Omental fat pad (tissue), 4 donors: ENCODE measurements at places on chromosomes 5 and 9.

DNA sequence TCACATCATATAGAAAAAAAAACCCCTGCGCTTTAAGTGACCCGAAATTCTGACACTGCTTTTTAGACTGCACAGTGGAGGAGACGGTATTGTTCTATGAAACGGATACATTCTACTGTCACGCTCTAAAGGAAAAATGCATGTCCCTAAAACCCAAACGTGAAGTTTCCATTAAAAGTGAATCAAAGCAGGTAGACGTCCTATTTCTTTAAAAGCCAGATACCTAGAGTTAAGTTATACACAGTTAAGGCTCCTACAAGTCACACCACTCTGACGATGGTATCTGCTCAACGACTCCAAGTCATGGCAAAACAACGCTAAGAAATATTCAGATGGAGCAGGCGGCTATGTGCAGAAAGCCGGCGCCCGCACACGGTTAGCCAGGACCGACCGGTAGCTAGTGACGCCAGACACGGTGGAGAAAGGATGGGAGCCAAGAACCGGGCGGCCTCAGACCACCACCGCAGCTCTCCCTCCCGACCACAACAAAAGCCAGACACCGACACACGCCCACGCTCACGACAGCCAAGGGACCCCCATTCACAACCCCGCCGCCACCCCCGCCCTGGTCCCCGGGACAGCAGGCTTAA is 734 bp downstream of the SKP1 start:
- no peak for DNase-seq

DNA sequence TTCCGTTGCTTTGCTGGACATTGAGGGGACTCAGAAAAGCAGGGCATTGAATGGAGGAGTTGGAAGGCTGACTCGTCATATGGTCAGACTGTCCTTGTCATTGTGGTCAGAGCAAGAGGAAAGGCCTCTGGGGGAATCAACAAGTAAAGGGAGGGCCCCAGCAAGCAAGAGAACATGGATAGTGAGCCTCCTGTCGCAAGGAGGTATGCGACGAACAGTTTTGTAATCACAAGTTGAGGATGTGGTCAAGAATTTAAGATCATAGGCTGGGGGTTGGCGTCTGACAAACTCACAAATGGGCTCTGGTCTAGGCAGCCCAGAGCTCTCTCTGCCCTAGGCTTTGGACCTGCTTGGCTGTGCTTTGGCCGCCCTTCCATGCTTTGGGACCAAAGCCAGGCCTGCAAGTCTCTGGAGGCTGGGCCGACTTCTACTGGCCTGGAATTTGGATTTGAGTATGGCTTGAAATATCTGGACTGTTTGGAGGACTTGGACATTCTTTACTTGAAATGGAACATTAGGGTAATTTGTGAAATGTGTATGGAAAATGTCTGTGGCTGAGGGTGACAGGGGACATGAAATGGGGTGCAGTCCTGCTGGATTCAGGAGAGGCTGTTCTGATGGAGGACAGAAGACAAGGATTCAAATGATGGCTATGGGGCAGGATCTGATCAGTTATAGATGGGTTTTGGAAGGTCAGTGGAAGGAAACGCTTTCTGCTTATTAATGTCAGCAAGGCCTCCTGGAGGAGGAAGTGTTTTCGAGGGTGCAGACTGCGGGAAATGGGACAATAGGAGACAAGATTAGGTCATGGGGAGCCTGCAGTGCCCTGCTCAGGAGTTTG is 19.2 kb upstream of the NDST1 start:
- no peak for DNase-seq

GRCh38 chr5:12636209-12636608 is 732.0 kb upstream of the CTNND2 start:
- DNase-seq, result no peak

GRCh38 chr5:143515829-143516228 is 112.3 kb upstream of the NR3C1 start:
- DNase-seq, result no peak

DNA sequence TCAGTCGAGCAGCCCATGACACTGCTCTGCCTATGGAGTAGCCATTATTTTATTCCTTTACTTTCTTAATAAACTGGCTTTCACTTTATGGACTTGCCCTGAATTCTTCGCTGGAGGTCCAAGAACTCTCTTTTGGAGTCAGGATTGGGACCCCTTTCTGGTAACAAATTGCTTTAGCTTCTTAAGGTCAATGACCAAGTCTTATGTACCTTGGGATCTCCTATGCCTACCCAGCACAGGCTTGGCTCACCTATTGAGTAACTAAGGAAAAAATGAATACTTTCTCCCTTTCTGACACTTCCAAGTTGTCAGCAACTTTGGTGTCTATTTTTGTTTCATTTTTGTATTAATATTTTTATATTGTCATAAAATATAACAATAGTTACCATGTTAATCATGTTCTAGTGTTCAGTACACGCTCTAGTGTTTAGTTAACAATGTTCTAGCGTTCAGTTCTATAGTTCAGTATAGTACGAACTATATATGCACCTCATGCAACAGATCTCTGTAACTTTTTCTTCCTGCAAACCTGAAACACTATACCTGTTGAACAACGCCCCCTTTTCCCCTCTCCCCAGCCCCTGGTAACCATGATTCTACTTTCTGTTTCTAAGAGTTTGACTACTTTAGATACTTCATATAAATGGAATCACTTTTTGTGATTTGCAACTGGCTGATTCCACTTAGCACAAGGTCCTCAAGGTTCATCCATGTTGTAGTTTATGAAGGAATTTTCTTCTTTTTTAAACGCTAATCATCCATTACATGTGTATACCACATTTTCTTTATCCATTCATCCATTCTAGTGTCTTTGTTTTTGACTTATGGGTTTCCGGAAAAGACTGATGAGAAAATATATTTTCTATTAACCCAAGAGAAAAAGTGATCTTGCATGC is 1.8 kb upstream of the RHOBTB3 start:
- DNase-seq, result no peak

DNA sequence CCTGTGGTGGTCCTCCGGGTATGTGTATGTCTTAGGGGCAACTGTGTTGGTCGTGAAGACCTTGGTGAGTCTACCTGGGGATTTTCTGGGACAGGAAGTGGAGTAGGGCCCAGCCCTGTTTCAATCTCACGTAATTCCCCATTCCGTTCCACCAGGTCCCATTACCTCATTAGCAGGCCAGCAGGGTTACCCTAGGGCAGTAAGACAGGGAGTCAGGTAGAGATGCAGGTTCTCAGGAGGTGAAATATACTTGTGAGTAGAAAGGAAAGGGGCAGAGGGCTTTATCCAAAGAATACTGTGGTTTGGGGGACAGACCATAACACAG is 56.5 kb downstream of the MACROH2A1 start:
- DNase-seq, result no peak
